ENCODE measurements at places on chromosomes 7 and 10. TPM values are rescaled to one million over a fixed set of nuclear protein-coding genes. Genes with fewer than 3 reads are reported as not detected.

DNA sequence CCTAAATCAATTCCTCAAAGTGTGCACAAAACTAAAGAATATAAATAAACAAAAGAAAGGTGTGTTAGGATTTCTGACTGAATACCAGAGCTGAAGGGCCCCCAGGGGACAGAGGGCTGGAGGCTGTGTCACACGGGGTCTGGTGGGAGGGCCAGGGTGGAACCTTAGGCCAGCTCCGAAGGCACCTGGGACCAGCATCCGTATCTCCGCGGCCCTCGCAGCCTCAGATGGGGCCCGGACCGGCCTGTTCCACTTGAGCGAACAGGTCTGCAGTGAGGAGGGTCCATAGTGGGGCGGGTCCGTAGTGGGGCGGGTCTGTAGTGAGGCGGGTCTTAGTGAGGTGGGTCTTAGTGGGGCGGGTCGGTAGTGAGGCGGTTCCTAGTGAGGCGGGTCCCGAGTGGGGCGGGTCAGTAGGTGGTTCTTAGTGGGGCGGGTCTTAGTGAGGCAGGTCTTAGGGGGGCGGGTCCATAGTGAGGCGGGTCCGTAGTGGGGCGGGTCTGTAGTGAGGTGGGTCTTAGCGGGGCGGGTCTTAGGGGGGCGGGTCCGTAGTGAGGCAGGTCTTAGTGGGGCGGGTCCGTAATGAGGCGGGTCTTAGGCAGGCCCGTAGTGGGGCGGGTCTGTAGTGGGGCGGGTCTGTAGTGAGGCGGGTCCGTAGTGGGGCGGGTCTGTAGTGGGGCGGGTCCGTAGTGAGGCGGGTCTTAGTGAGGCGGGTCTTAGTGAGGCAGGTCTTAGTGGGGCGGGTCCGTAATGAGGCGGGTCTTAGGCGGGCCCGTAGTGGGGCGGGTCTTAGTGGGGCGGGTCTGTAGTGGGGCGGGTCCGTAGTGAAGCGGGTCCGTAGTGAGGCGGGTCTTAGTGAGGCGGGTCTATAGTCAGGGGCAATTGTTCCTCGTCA, 15.1 kb downstream of the GPR146 start:
- DNase-seq, result no peak

- no peak for DNase-seq
These were observed 85.3 kb upstream of the YAE1 start for GRCh38 chr7:39480901-39481300.

DNA sequence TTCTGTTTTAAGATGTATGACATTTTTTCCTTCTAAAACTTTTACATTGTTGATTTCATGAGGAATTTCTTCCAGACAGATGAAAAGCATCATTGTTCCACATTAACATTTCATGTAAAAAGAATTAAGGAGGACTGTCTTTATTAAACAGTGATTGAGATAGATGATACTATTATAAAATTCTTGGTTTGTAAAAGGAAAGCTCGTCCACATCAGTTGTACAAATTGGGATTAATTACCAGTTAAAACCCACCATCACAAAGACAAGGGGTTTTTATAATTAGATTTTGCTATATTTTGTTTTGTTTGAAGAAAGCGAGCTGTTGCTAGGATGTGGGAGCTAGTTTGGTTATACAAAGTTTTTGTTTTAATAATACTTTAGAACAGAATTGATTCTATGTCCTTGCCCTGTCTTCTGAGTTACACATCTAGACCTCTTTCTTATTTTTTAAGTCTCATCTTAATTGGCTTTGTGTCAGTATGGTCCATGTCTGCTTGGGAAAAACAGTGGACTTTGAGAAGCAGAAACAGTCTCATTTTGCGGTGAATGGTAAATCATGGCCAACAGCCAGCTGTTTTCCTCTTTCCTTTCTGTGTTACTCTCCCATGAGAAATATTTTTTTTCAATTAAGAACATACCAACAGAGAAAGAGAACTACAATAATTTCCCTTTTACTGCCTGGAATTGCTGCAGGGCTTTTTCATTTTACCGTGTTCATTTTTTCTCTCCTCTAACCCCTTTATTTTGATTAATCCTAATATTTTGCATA, 3.2 kb downstream of the TES start:
- DNase-seq, result no peak

DNA sequence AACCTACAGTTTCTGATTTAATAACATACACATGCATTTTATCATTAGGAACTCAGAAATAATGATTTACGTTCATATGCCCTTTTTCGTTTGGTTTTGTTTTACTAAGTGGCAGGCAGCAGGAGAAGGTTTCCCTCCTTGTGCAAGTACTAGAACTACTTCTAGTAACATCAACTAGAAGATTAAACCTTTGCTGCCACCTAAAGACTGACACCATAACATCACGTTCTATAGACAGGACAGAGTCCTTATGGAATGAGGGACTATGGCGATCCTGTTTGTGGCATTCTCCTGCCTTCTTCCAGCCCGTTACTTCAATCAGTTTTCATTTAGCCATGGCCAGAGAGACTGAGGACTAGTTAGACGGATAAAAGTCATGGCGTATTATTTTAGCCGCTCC, 53.2 kb downstream of the GAD2 start:
- DNase-seq, result no peak

DNA sequence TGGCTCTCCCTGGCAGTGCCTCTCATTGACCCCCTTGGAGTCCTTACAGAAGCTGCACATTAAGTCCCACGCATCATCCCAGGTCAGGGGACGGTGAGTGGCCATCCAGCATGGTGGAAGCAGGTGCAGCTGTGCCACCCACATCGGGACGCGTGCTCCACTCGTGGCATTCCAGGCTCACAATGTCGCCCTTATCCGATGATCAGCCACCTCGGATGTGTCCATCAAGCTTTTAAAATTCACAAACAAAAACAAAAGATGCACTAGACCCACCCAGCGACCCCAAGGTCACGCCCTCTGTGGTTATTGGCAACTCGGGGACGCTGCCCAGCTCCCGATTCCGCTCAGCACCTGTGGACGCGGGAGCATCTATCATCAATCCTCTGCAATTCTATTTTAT, 530.9 kb downstream of the PTPRN2 start:
- DNase-seq, result no peak

DNA sequence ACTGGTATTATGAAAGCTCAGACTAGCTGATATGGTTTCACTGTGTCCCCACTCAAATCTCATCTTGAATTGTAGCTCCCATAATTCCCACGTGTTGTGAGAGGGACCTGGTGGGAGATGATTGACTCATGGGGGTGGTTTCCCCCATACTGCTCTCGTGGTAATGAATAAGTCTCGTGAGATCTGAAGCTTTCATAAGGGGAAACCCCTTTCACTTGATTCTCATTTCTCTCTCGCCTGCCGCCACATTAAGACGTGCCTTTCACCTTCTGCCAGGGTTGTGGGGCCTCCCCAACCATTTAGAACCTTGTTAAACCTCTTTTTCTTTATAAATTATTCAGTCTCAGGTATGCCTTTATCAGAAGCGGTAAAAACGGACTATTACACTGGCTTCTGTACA, 40.3 kb downstream of the COL13A1 start:
- DNase-seq, result no peak

- DNase-seq, result no peak
These were observed 4.6 kb downstream of the C7orf25 start for GRCh38 chr7:42907316-42907715.

SLIT1 gene
- total RNA-seq, result 0.04 TPM

DNA sequence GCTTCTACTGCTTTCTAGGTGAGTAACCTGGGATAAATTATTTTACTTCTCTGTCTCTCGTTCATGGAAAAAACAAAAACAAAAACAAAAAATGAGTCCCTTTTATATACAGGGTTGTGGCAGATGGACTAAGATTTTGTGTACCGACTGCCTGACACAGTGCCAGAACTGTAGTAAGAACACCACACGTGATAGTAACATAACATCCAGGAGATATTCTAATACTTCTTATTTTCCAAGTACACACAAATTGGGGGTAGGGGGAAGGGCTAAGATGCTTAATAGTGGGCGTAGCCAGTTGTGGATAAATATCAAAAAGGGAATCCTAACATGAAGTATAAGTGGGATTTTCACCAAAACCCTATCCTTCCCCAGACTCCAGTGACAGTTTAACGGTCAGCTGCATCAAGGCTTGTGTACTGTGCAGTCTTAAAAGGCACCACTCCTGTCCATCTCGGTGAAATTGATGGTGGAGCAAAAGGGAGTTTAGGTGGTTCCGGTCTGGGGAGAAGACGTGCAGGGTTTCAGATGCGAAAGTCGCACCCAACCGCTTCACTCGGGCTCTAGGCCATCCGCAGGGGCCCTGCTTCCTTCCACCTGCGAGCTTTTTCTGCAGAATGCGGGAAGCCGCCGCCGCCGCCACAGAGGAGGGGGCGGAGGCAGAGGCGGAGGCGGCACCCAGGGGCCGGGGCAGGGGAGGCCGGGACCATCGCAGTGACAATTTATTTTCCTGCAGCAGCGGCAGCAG, at the start of gene STAMBPL1:
Gene STAMBPL1 (plus strand): TSS at position 712 of the 748 bp plus-strand sequence. CDS start 21,464 bp downstream, outside the sequence.
- DNase-seq, result no peak

DNA sequence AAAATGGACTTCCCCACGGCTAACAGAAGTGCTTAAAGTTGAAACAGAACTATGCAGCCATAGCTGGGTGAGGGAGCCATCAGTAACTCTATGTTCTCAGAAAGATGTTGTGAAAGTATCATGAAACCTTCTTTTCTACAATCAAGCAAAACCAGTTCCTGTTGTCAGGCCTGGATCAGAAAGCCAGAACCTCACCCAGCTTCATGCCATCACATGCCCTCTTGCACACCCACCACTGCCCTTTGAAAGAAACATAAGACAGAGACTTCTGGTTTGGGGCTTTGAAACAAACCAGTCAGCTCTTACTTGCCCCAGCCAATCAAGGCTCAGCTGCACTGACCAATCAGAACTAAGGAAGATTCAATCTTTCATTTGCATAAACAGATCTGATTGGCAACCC, 230.8 kb upstream of the FERD3L start:
- no peak for DNase-seq

PTTG1IP2 gene
- total RNA-seq, result not detected

- no peak for DNase-seq
These were observed 289.8 kb upstream of the KLF6 start for GRCh38 chr10:4074545-4075407.

All from pulmonary artery endothelial cell (primary cell).